Activated CD8-positive, alpha-beta T cell treated with anti-CD3 and anti-CD28 coated beads, Interleukin-2, amount 10 ng/mL, durations not matched to agents 7 days and 5 days (primary cell): ENCODE measurements at places on chromosomes 4 and X. TPM values are rescaled to one million over a fixed set of nuclear protein-coding genes. Genes with fewer than 3 reads are reported as not detected.

GRCh38 chr4:66178906-66179305, 508.6 kb upstream of the EPHA5 start:
- H3K27ac ChIP-seq = no peak overlapping the region
- H3K4me1 ChIP-seq = no peaks in the 10 kb centered on the region
- no peak for DNase-seq
- no peaks in the 10 kb centered on the region for H3K36me3 ChIP-seq
- H3K27me3 ChIP-seq = no peaks in the 10 kb centered on the region

DNA sequence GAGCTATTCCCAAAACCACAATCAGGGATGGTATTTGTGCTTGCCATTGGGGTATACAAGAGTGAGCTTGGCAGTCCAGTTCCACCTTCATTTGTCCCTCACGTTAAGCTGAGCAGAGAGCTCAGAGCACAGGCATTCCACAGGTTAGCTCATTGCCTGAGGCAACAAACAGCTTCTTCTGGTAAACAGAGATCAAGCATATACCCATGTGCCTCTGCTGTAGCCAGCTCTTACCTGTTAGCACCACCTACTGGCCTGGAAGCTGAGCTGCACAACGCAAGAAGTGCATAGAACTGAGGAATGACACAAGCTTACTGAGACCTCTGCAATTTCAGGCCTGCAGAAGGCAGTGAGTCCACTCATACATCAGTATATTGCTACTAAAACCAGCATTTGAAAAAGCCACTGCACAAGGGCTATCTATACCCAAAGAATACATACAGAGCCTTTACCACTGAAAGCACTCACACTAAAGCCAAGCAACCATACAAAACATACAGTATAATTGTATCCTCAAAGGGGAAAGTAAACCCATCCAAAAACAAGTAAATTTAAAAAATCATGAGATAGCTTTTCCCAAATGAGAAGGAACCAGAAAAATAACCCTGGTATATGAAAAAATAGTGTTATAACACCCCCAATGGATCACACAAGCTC, 258.3 kb upstream of the GABRA2 start:
- no peaks in the 10 kb centered on the region for H3K27me3 ChIP-seq
- no peaks in the 10 kb centered on the region for H3K36me3 ChIP-seq
- H3K4me1 ChIP-seq = no peaks in the 10 kb centered on the region
- DNase-seq = no peak

DNA sequence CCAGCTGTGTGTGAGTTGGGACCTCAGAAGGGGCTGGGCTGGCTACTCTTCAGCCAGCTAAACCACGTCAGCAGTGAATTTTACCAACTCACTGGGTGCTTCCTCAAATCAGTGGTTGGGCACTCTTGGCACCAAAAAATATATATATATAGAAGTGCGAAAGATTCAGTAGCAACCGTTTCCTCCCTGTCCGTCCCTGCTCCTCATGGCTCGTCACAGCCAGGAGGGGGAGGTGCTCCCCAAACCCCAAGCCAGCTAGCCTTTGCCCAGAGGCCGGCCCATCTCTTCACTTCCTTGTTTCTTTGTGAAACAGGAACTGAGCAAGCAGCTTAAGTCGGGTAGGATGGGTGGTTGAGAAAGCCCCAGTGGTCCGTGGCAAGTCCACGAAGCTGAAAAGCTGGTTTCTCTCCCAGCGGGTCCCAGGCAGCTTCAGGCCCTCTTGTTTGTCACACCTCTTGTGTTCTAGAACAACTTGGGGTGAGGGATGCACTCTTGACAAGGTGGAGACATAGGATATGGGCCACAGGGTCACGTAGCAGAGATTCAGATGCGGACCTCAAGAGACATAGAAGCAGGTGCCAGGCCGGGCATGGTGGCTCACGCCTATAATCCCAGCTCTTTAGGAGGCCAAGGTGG, 6.8 kb upstream of the SASH3 start:
- H3K4me1 ChIP-seq = peaks cover 82% of the 10 kb centered on the region
- peaks cover 5% of the 10 kb centered on the region for H3K36me3 ChIP-seq
- H3K4me3 ChIP-seq = peak overlapping the region; percentile 49

- no peaks in the 10 kb centered on the region for H3K4me1 ChIP-seq
- H3K27ac ChIP-seq = no peak overlapping the region
- H3K4me3 ChIP-seq = no peak overlapping the region
- DNase-seq = no peak
Observed at GRCh38 chr4:127352220-127353113, 280.3 kb upstream of the INTU start.

DNA sequence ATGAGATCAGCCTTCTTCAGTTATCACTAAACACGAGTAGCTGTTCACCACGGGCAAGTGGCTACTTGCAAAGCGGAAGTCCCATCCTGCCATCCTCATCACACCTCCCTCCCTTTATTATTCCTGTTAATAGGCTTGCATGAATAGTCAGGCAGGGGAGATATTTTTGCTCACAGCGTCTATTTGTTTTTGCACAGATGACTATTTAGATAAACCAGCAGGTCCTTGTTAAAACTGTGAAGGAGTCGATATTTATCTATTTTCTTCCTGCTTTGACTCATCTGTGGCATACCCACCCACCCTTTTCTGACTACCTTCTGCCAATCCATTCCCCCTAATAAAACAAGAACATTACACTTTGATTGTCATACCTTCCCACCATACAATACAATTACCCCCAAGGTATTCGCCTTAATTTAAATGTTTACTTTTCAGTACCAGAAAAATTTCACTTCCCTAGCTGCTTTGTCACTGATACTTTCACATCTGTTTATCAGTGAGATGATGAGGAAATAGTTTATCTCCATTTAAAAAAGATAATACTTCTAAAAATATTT, 96.6 kb upstream of the BANK1 start:
- DNase-seq = no peak
- H3K27me3 ChIP-seq = peaks cover 19% of the 10 kb centered on the region
- H3K27ac ChIP-seq = no peak overlapping the region
- no peak overlapping the region for H3K4me3 ChIP-seq

- no peak overlapping the region for H3K4me3 ChIP-seq
- H3K36me3 ChIP-seq = peaks cover 2% of the 10 kb centered on the region
- H3K4me1 ChIP-seq = no peaks in the 10 kb centered on the region
- H3K27ac ChIP-seq = no peak overlapping the region
- no peaks in the 10 kb centered on the region for H3K27me3 ChIP-seq
- DNase-seq = no peak
Observed at GRCh38 chr4:948101-948935, 16.1 kb downstream of the TMEM175 start.

DNA sequence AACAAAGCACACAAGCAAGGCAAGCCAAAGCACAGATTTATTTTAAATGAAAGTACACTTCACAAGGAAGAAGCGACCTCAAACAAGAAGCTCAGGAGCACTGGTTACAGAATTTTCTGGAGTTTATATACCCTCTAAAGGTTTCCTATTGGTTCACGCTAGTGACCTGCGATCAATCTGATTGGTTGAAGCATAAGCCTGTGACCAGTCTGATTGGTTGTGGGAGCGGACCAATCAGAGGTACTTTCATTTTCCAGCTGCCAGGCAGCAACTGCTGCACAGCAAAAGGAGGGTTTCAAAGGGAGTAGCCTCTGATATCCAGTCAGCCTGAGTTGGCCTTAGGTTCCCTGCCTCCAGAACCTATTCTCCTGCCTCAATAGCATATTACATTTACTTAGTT, 4.6 kb upstream of the AREG start:
- DNase-seq = no peak
- no peak overlapping the region for H3K4me3 ChIP-seq
- no peaks in the 10 kb centered on the region for H3K27me3 ChIP-seq
- H3K36me3 ChIP-seq = no peaks in the 10 kb centered on the region
- no peak overlapping the region for H3K27ac ChIP-seq

DNA sequence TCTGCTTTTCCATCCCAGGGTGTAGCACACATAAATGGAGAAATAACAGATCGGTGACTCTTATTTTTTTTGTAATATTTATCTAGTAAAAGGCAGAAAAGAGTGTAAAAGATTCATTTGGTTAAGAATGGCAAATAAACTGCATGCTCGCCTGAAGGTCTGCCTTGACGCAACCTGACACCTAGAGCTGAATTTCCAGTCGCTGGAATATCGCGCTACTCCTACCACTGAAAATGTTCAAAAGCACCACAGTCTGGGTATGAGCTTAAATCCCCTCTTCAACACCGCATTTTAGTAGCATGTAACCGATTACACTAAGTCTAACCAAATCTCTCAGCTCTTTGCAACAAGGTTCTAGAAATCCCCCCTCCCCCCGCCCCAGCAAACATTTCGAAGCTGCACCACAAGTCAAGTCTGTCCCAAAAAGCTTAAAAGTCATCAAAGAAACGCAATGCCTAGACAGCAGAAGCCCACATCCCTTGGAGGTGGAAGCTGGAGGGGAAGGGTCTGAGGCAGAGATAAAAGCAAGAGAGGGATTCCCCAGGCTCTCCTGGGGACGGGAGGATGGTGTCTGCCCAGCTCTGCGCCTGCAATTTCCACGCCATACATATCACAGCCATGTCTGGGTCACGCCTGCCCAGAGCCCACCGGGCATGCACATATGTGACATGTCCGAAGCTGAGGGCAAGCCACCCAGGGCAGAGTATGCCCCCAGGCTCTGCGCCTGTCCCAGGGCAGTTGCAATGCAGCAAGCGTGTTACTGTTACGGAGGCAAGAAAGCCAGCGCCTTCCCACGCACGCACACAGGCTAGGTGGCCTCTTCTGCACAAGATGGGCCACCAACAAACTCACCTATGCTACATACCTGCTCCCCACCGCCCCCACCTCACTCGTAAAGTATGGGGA, 1.4 kb downstream of the FGF13 start:
- H3K36me3 ChIP-seq = no peaks in the 10 kb centered on the region
- no peak for DNase-seq
- peaks cover 21% of the 10 kb centered on the region for H3K27me3 ChIP-seq
- no peak overlapping the region for H3K27ac ChIP-seq
- H3K4me3 ChIP-seq = no peak overlapping the region

GRCh38 chr4:1462768-1463075, 56.5 kb upstream of the NKX1-1 start:
- H3K36me3 ChIP-seq = no peaks in the 10 kb centered on the region
- no peak overlapping the region for H3K27ac ChIP-seq
- peaks cover 7% of the 10 kb centered on the region for H3K27me3 ChIP-seq
- no peak overlapping the region for H3K4me3 ChIP-seq
- no peak for DNase-seq

DNA sequence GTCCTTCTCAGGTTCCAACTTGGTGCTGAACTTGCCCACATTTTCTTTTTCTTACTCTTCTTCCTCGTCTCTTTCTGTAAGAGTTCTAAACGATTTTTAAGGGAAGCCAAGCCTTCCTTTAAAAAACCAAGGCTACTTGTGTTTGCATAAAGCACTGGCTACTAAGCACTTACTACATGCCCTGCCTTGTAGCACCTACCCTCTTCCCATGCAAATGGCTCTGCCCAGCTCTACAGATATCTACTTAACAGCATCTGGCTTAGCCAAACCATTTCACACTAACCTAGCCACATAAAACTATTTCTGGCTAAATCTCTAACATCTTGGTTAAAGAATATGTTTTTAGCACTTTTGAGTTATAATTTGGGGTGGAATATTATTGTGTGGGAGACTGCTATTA, 26.9 kb upstream of the ARMCX2 start:
- peaks cover 3% of the 10 kb centered on the region for H3K27me3 ChIP-seq
- H3K36me3 ChIP-seq = no peaks in the 10 kb centered on the region
- no peak overlapping the region for H3K27ac ChIP-seq
- peaks cover 3% of the 10 kb centered on the region for H3K4me1 ChIP-seq
- H3K4me3 ChIP-seq = no peak overlapping the region
- DNase-seq = no peak

GRCh38 chr4:106343865-106344646, 24.5 kb downstream of the GIMD1 start:
- peaks cover 54% of the 10 kb centered on the region for H3K36me3 ChIP-seq
- H3K27ac ChIP-seq = no peak overlapping the region
- H3K27me3 ChIP-seq = no peaks in the 10 kb centered on the region
- DNase-seq = no peak

- H3K27me3 ChIP-seq = no peaks in the 10 kb centered on the region
- DNase-seq = no peak
- no peak overlapping the region for H3K27ac ChIP-seq
Observed at GRCh38 chrX:130654409-130654950, 248.5 kb downstream of the ENOX2 start.

DNA sequence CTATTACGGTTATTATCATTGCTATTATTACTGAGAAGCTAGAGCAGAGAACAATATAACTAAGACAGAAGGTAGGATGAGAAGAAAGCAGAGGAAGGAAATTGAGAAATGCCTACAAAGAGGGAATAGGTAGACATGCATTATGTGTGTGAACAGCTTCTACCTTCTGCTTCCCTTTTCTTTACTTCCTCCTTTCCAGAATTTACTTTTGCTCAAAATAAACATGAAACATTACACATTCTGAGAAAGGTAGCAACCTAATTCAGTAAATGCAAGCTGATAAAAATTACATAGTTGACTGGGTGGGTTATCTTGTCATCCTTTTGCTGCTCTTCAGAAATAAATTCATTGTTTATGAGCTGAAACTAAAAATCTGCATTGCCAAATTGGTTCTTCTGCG, 54.6 kb downstream of the AMOT start:
- no peak overlapping the region for H3K4me3 ChIP-seq
- no peaks in the 10 kb centered on the region for H3K36me3 ChIP-seq
- H3K27ac ChIP-seq = no peak overlapping the region

DNA sequence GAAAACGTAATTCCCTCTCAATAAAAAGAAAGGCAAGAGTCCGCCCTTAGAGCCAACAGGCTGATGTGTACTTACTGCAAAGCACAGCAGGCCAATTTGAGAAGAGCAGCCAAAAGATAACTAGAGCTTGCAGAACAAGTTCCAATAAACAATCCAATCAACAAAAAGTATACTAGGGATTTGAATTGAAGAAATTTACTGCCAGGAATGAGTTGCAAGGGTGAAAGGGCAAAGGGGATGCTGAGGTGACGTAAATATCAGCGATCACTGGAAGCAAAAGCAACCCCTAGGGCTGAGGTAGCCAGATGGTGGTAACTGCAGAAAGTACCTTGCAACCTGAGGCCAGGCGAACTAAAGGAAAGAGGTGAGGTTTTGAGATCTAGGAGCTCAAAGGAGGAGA, 152.1 kb upstream of the TENM3 start:
- no peak overlapping the region for H3K27ac ChIP-seq
- no peaks in the 10 kb centered on the region for H3K4me1 ChIP-seq
- H3K27me3 ChIP-seq = no peaks in the 10 kb centered on the region
- no peak for DNase-seq
- H3K4me3 ChIP-seq = no peak overlapping the region
- no peaks in the 10 kb centered on the region for H3K36me3 ChIP-seq

The TREX2 gene
- total RNA-seq = 3.6 TPM

The FNIP2 gene
- 13.1 TPM for total RNA-seq

The SH3D19 gene
- not detected for total RNA-seq

The MTNR1A gene
- total RNA-seq = not detected

The KIT gene
- total RNA-seq = 5.4 TPM

The PCSK1N gene
- not detected for total RNA-seq

The CDKL2 gene
- 0.60 TPM for total RNA-seq

The CT45A1 gene
- not detected for total RNA-seq

The SMR3B gene
- not detected for total RNA-seq

The F11 gene
- total RNA-seq = not detected

The CENPI gene
- 40.2 TPM for total RNA-seq

The ADAMTS3 gene
- not detected for total RNA-seq

The PCDH10 gene
- total RNA-seq = not detected

The STK32B gene
- not detected for total RNA-seq
